T follicular helper cell (primary cell): ENCODE measurements at places on chromosomes 6 and 20.

DNA sequence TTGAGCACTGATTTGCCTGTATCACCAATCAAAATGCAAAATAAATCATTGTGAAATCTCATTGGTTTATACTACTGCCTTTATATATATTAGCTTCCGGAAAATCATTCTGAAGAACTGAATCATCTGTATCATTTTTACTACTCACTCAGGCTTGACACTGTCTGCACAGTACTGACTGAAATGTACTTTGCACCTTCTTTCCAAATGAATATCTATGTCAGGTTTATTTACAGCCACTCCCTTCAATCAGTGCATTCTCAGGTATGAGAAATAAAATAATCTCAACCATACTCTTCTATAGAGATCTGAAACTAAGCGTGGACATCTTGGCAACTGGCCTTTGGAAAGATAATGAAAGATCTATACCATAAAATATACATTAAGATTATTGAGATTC is 2.7 kb downstream of the KHDRBS2 start:
- no peak for DNase-seq

- no peak for DNase-seq
Observed at GRCh38 chr6:17577059-17577458, 23.0 kb upstream of the FAM8A1 start.

GRCh38 chr6:149840345-149841075 is 23.6 kb downstream of the LRP11 start:
- DNase-seq: no peak

DNA sequence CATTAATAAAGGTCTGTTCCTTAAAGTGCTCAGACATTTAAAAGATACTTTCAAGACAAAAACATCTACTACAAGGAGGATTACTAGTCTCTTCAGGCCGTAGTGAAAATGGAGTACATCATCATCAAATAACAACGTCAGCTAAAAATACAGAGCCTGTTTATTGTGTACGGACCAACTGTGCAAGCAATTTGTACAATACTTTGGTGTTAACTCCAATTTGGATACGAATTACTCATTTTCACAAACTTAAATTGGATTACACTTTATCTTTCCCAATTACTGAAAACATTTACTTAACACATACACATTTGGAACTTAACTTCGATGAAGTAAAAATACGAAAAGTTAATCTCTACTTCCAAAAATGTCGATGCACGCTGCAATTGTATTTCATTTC is 802 bp downstream of the CYP39A1 start:
- DNase-seq: no peak

- DNase-seq: no peak
Observed at GRCh38 chr6:109465772-109466171, 10.2 kb upstream of the MICAL1 start.

DNA sequence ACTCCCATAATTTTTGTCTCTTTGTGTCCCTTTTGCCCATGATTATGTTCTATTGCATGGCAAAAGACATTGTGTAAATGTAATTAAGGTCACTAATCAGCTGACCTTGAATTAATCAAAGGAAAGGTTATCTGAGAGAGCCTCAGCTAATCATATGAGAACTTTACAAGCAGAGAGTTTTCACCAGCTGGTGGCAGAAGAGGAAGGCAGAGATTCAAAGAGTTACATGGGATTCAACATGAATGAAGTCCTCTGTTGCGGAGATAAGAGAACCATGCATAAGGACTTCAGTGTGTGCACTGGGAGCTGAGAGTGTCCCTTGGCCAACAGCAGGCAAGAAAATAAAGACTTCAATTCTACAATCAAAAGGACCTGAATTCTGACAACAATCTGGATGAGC is 494.1 kb upstream of the ARID1B start:
- DNase-seq: no peak

- DNase-seq: no peak
Observed at GRCh38 chr20:9467995-9468394, 46.4 kb upstream of the LAMP5 start.

- no peak for DNase-seq
Observed at GRCh38 chr6:149869275-149869892, 5.2 kb upstream of the LRP11 start.

GRCh38 chr6:71028236-71028876 is 71.5 kb upstream of the B3GAT2 start:
- no peak for DNase-seq

- DNase-seq: peak; percentile 6
Observed at GRCh38 chr20:36384022-36384619, 78.0 kb downstream of the DLGAP4 start.

- no peak for DNase-seq
Observed at GRCh38 chr6:152720974-152721373, 23.3 kb downstream of the MYCT1 start.

DNA sequence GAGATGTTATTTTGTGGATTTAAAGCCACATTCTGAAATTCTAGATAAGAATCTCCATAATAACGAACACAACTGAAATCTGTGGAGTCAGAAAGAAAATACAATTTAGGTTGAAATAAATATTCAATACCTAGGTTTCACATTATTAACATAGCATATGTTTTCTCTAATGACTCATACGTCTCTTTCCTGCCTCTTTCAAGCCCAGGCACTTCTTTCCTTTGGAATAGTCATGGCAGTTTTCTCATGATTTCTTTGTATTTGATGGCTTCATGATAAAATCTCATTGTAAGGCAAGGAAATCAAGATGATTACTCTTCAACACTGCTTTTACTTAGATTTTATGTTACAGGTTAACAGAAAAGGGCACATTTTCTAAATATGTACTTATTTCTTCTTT is 803.7 kb downstream of the PHF3 start:
- DNase-seq: no peak

DNA sequence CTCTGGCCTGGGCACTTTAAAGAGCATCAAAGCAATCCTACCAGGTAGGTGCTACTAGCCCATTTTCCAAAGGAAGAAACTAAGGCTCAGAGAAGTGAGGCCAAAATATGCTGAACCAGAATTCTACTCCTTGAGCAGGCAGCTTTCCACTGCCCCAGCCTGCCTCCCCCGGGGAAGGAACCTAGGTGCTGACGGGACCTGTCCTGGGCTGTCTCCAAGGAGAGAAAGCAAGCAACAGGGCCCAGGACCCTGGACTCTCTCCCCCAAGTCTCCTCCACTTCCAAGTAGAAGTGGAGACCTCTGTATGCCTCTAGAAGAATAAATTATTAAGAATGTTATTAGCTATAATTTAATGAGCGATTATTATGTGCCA is 159.5 kb downstream of the MRPL14 start:
- no peak for DNase-seq

DNA sequence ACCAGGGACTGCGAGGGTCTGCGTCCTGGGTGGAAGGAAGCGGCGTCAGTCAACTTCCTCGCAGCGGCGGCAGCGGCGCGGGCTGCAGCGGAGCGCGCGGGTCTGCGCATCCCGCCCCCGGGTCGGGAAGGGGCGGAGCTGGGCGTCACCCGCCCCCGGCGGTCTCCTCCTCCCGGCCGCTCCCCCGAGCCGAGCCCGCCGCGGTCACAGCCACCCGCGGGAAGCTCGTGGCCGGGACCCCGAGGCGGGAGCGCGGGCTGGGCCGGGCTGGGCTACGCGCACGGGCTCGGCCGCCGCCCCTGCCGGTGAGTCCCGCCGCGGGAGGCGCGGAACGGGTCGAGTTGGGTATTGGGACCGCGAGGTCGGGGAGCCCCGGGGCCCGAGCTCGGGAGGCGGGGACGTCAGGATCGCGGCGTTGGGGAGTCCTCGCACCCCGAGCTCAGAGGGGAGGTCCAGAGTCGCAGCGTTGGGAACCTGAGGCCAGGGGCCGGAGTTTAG is at the start of gene PAQR8:
Gene PAQR8, plus strand, starts transcription at position 207 of the 498 bp plus-strand sequence. CDS start 41,063 bp downstream, outside the sequence.
- peak; percentile 71 for DNase-seq

- no peak for DNase-seq
Observed at GRCh38 chr6:167735084-167735950, 91.4 kb upstream of the AFDN start.

DNA sequence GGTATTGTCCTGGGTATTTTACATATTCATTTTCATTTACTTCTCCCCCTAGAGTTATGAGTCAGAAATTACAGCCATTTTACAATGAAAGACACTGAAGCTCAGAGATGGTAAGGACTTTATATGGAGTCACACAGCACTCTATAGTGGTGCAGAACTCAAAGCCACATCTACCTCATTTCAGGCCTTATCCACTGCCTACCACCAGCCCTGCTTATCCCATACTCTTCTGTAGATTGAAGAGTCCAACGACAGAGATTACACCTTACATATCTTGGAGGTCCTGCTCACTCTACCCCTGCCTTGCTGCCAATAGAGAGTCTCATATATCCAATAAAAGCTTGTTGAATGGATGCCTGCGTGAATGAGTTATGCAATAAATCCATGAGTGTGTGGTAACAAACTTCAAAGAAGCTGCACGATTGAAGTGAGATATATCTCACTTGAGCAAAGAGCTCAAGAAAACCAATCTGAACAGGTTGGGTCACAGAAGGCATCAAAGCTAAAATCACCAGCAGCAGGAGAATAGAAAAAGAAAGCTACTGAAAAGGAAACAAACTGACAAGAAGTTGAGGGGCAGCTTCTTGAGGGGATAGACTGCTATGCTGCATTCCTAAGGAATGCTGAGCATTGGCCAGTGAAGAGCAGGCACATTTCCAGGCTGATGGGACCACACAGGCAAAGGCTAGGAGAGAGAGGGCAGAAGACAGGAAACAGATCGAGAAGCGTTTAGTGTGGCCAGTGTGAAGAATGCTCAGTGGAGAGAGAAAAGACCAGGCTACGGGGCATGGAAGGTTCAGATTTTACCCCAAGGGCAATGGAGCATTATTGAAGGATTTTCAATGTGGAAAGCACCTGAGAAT is 585.6 kb downstream of the DHX35 start:
- no peak for DNase-seq

- no peak for DNase-seq
Observed at GRCh38 chr20:51884561-51884960, 82.2 kb upstream of the SALL4 start.
